ENCODE measurements at places on chromosomes 16 and 17.

- DNase-seq, result peak; percentile 60
These were observed at the start of gene C16orf54 for GRCh38 chr16:29745853-29746345. C16orf54 (minus strand) TSS chr16:29745990; CDS start chr16:29744951, 1,039 bp downstream.

GRCh38 chr16:68760671-68761275 lies 23.7 kb downstream of the CDH1 start:
- peak; percentile 46 for DNase-seq

- peak; percentile 11 for DNase-seq
These were observed 124.1 kb downstream of the PRKCA start for GRCh38 chr17:66426397-66427033.

DNA sequence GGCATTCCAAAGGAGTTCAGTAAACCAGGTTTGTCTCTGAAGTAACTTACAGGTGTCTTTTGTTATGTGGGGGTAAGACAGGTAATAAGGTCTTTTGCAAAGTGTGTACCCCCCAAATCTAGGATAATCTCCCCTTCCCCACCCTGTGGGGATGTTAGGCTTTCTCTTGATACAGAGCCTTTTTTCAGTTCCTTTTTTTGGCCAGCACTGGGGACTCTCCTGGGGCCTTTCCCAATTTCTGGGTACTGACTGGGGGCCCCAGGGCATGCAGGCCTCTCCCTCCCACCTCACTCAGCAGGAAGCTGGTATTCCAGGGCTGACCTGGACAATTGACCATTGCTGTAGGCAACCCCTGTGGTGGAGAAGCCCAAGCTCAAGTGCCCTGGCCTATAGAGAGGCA lies 84.3 kb upstream of the IRX6 start:
- no peak for DNase-seq

GRCh38 chr17:60231691-60232090 lies 81.9 kb downstream of the CA4 start:
- DNase-seq, result no peak

DNA sequence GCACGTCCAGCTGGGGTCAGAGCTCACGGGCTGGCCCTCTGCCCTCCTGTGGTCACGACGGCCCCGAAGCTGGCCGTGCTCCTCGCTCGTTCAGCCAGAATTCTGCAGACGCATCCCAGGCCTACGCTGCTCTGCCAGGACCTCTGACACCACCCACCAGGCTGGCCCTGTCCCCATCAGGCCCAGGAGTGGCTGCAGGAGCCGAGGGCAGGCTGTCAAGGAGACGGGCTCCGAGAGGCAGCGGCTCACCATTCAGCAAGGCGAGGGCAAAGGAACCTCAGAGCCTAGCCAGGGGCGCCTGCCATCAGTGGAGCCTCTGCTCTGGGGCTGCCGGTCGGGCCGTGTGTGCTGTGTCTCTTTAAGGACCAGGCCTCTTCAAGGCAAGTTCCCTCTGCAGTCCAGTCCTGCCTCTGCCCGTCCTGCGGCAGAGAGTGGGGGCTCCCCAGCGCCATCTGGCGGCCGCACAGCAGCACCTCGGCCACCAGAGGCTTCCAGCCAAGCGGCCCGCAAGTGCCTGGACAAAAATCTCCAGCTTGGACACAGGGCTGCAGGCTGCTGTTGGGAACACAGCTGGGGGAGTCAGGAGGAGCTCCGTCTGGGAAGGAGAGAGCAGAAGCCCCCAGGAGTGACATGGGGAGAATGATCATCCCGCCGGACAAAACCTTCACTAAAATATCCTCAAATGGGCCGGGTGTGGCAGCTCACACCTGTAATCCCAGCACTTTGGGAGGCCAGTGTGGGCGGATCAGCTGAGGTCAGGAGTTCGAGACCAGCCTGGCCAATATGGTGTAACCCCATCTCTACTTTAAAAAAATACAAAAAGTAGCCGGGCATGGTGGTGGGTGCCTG lies 7.4 kb upstream of the ABR start:
- DNase-seq, result peak; percentile 77

- DNase-seq, result no peak
These were observed 256.1 kb downstream of the ENGASE start for GRCh38 chr17:79330696-79331095.

- DNase-seq, result no peak
These were observed 1.8 kb downstream of the RUNDC3A start for GRCh38 chr17:44310188-44310587.

GRCh38 chr17:63741408-63742173 lies at the start of gene STRADA:
STRADA (minus strand) TSS chr17:63741799; CDS start chr17:63728369, 13,430 bp downstream.
- peak; percentile 98 for DNase-seq

GRCh38 chr16:35492225-35492624 lies 2032.8 kb downstream of the TP53TG3F start:
- no peak for DNase-seq

- DNase-seq, result no peak
These were observed 44.1 kb upstream of the DOC2B start for GRCh38 chr17:225551-225950.

DNA sequence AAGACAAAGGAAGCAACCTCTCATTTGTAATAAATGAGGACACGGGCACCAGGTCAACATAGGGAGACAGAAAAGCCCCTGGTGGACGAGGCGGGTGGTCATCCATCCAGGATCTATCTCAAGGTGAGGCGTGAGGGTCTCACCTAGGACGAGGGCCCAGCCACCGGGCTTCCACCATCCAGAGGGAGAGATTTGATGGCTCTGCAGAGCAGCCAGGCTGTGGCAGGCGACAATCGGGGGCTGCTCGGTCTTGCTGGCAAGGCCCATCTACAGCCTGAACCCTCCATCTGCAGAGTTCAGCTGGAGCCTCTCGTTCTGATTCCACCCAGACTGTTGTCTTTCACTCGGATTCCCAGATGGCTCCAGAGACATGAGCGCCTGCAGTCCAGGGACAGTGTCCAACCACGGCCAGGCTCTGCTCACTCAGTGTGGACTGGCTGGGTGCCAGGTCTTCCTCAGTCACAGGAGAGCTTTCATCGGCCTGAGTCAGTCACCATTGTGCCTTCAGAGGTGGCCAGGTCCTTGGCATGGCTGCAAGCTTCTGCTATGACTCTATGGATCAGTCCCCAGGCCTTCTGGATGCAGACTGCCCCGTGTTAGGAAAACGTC lies 5.9 kb downstream of the LITAFD start:
- no peak for DNase-seq

DNA sequence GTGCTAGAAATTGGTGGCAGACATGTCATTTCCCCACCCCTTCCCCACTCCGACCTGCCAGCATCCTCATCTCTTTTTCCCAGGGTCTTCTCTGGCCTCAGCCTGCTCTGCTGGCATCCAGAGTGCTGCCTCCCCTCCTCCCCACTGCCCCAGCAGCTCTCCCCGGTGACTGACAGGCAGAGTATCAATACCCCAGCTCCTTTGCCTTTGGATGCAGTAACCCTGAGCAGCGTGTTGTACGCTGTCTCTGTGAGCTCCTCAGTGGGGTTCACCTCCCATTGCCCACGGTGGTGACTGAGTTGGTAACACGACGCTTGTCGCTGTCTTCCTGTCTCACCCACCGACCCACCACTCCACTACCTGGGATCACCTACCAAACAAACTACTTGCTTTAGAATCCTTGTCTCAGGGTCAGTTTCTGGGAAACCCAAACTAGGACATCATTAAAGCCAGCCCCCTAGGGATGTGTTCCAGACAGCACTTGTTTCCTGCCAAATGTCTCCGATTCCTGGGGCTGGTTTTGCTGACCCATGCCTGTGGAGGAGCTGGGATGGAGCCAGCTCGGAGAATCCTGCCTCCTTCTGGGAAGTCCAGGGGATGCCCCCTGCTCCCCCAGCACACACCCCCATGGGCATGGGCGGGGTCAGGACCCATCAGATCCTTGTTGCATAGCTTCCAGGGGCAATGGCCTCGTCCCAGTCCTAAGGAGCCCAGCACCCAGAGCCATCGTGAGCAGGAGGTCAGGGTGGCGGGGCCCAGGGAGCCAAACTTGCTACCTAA lies 8.3 kb upstream of the SBK1 start:
- no peak for DNase-seq

GRCh38 chr16:67150833-67151396 lies at the start of gene B3GNT9:
B3GNT9 (minus strand) TSS chr16:67150998; CDS start chr16:67150485, 513 bp downstream.
- DNase-seq, result no peak

DNA sequence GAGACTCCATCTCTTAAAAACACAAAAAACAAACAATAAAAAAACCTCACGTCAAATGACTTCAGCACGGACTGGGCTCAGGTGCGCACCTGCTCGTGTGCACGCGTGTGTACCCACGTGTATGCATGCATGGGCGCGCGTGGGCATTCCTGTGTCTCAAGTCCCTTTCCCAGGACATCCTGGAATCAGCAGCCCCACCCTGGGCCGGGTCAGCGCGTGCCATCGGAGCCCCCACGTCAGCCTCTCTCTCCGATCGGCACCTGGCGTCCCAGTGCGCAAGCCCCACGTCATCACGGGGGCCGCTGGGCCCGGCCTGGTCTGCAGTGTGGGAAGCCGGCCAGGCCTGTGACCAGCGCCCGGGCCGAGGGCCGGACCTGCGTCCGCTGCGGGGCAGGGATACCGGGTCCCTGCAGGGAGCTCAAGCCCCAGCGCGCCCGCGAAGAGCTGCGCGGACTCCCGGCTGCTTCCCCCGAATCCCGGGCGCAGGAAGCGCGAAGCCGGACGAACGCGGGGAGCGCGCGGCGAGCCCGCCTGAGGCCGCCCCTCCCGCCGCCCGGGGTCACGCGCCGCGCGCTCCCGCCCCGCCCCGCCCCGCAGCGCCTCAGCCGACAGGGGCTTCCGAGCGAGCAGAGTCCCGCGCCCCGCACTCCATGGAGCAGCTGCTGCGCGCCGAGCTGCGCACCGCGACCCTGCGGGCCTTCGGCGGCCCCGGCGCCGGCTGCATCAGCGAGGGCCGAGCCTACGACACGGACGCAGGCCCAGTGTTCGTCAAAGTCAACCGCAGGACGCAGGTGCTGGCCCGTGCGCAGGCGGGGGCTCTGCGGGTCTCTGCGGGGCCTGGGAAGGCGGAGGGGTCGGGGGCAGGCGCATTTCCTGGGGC lies at the start of gene FN3K:
FN3K (plus strand) TSS at position 629 of the 880 bp plus-strand sequence; CDS start at position 651, 22 bp downstream.
- DNase-seq, result peak; percentile 39

DNA sequence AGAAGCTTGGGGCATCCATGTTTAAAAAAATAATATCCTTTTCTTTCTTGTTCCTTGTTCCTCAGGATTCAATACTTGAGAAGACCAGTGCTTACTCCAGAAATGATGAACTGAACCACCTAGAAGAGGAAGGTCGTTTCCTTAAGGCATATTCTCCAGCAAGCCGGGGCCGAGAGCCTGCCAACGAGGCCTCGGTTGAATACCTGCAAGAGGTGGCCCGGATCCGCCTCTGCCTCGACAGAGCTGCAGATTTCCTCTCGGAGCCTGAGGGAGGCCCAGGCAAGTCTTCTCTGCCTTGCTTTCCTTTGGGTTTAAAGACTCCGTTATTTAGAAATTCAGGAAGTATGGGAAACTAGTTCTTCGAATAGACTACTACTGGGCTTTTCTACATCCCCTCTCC lies 42.5 kb upstream of the ENDOV start:
- DNase-seq, result no peak

DNA sequence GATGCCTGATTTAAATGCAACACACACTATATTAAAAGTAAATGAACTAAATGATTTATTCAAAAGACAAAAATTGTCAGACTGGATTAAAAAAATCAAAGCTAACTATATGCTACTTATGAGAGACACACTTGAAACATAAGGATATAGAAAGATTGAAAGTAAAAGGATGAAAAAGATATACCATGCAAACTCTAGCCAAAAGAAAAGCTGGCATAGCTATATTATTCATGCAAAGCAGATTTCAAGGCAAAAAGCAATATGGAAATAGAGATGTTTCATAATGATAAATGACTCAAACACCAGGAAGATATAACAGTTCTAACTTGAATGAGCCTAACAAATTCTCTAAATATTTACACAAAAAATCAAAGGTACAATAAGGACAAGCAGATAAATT lies 149.2 kb downstream of the MYO1D start:
- DNase-seq, result no peak

- no peak for DNase-seq
These were observed 212.5 kb upstream of the XYLT1 start for GRCh38 chr16:17683281-17683680.

- no peak for DNase-seq
These were observed 76.3 kb upstream of the WSB1 start for GRCh38 chr17:27217631-27218030.

GRCh38 chr17:41801374-41802271 lies 10.1 kb downstream of the P3H4 start:
- peak; percentile 76 for DNase-seq

GRCh38 chr16:88392111-88392510 lies 9.4 kb downstream of the ZNF469 start:
- no peak for DNase-seq

DNA sequence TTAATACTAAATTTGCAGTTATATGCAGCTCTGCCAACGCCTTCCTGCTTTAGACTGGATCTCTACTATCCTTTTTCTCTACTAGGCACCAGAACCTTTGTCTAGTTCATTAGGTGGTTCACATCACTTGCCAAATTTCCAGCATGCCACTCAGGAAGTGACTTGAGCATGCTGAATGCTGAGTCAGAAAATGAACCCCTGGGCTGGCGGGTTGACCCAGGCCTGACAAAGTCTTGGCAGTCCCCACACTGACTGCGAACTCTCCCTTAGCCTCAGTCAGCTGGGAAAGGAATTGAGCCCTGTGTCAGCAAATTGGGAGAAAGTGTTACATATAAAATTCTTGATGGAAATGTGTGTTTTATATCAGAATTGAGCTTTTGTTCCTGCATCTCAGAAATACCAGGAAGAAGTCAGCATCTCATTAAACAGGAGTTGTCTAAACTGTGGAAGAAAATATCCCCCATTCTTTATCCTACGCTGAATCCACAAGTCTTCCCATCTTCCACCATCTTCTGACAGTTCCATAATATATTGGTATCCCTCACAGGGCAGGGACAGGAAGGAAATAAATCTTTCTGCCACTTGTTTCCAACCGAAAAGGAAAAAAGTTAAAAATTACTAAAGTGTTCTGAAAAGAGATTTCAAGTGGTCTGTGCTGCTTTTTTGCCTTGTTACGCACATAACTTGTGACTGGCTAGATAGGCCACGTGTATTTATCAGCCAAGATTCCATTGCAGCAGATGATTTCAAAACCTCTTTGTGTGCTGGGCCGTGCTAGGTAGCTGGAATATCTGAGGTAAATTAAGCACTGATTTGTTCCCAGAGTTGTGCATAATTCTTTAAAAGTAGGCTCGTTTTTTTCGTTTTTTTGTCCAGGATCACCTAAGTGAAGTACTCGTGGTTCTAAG lies 16.7 kb upstream of the SLC12A3 start:
- no peak for DNase-seq

- DNase-seq, result no peak
These were observed 39.2 kb upstream of the GSE1 start for GRCh38 chr16:85573696-85574641.

DNA sequence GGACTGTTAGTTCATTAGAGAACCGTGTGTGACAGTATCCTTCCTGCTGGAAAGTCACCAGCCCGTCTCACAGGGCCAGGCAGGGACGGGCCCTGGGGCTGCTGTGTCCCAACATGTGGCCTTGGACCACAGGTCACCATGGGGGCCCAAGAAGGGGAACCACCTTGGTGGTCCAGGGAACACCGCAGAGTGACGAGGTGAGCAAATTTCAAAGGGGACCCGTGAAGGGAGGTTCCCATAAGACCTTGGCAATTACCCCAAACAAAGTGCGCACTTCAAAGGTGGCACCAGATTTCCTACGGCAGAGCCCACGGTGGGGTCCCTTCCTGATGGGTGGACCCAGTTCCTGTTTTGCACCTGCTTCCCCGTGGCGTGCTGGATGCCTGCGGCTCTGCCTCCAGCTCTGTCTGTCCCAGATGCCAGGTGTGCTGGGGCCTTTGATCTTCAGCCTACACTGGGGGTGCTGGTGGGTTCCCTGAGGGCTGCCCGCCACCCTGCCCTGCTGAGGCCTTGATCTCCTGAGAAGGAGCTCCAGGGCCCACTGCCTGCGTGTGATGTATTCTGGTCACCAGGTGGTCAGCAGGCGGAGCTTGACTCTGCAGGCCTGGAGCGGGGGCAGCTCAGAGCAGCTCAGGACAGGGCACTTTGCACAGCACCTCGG lies 27.0 kb downstream of the SLC7A5 start:
- DNase-seq, result no peak
